Stimulated activated CD4-positive, alpha-beta T cell treated with anti-CD3 and anti-CD28 coated beads, Interleukin-1b, Interleukin-23, amount 100 ng/mL, for 24 hours (primary cell): ENCODE measurements at places on chromosomes 3 and 15.

- peak; percentile 51 for DNase-seq
Measured at GRCh38 chr3:97971679-97972567, at the start of gene RIOX2. Gene RIOX2, minus strand, starts transcription at chr3:97972431. Its CDS starts 4,838 bp downstream, at chr3:97967593.

DNA sequence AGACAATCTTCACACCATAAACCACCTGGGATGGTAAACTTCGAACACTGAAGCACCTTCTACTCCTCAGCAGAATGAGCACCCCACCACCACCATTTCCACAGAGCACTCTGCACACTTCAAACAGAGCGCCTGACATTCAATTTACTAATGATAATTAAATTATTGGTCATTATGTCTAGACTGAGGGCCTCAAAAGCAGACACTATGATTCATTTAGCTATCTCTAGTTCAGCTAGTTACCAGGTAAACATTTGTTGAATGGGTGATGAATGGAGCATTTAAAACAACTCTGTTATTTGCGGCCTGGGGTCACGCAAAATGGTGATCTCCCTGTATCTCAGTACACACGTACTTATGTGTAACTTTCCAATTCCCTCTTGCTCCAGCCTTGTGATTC lies 40.9 kb downstream of the ACAP2 start:
- no peak for DNase-seq

DNA sequence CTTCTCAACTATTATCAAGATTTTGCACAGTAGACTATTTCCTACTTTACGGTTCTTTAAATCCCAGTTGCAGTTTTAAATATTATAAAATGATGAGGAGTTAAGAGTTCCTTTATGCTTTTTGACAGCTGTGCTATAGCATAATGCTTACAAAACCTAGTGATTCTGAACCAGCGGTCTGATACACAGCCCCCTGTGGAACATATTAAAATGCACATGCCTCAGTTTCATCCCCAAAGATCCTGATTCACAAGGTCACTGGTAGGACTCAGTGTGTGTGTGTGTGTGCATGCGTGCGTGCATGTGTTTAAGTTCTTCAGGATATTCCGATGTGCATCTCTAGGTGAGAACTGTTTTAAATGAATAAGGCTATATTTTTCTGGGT lies 330.1 kb upstream of the TPM1 start:
- no peak for DNase-seq

GRCh38 chr3:194049394-194049793 lies 86.6 kb upstream of the HES1 start:
- DNase-seq: no peak

DNA sequence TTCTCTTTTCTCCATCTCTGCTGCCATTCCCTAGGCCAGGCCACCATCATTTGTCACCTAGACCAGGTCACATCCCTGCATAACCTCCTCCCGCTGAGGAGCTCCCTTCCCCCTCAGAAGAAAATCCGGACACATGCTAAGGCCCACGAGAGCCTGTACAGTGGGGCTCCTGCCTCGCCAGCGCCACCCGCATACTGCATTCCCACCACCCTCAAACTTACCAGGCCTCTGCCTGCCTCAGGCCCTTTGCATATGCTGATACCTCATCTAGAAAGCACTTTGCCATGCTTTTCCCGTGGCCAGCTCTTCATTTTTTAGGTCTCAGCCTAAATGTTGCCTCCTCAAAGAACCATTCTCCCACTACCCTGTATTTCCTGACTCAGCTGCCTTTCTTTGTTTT lies 220.1 kb upstream of the CTDSPL start:
- DNase-seq: no peak

GRCh38 chr3:73086071-73086494 lies 24.6 kb downstream of the EBLN2 start:
- peak; percentile 24 for DNase-seq

- no peak for DNase-seq
Measured at GRCh38 chr15:98758224-98758623, 109.9 kb downstream of the IGF1R start.

DNA sequence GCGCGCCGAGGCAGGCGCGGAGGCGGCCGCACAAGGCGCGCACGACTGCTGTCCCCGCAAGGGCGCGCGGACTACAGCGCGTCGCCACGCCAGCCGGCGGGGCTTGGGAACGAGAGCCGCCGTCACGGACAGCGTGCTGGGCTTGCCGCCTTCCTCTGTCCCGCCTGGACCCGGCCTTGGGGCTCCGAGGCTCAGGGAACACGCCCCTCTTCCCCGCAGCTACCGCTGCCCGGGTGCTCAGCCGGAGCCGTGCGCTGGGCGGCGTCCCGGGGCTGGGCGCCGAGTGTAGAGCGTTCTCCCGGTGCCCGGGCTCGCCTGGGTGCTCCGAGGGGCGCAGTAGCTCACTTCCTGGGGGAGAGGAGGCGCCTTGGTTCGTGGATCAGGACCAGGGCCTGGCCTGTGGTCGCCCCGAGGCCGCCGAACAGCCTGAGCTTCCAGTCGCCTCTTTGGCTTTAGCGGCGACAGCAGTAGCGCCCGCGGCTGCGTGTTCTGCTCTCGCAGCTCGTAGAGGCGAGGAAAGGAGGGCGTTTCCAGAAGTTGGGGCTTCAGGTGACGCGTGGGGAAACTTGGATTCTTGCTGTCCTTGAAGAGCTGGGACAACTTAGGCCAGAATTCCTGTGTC lies 226.7 kb upstream of the C2CD4B start:
- no peak for DNase-seq

DNA sequence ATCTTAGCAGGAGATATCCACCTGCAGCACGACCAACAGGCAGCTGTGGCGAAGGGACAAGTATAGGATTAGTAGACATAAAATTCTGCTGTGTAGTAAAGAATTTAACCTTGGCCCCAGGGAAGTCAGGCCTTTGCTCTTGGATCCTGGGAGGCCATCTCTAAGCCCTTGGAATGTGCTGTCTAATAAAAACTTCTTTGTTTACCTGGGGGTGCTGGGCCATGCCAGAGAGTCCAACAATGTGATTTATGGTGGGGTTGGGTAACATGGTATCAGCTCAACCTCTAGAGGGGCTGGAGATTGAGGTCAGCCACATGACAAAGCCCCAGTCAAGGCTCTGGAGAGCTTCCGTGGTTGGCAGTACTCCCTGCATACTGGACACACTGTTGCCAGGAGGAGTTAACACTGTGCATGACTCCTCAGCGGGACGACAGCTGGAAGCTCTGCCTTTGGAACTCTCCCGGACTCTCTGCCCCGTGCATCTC lies 52.4 kb downstream of the HEG1 start:
- no peak for DNase-seq

- no peak for DNase-seq
Measured at GRCh38 chr3:63942528-63942927, 30.3 kb upstream of the SCAANT1 start.
